ENCODE measurements at places on chromosomes 3 and 15.

- DNase-seq, result no peak
These were observed 66.4 kb downstream of the ECT2 start for GRCh38 chr3:172816968-172817367.

DNA sequence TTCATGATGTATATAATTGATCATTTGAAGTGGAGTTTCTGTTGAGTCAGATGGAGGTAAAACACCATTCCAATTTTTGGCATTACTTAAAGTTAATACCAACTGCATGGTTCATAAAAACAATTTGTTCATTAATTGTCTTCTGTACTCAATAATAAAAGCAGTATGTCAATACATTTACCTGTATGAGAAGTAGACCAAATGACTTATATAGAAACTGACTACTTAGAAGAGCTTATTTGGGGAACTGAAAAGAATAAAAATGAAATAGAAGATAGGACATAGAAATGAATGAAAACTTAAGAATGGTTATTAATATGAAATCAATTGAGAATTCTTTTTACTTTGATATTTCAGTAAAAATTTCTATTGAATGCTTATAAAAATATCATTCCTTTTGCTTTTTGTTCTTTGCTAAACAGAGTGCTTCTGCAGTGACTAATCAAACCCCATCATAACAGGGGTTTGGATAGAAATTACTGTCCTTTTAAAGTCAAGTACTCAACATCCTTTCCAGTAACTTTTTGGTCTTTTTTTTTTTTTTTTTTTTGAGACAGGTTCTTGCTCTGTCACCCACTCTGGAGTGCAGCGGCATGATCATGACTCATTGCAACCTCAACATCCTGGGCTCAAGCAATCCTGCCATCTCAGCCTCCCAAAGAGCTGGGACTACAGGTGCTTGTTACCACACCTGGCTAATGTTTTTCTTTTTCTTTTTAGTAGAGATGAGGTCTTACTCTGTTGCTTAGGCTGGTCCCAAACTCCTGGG lies 6.5 kb upstream of the CRYBG3 start:
- no peak for DNase-seq

- no peak for DNase-seq
These were observed 15.3 kb downstream of the LRRC49 start for GRCh38 chr15:70907784-70908471.

DNA sequence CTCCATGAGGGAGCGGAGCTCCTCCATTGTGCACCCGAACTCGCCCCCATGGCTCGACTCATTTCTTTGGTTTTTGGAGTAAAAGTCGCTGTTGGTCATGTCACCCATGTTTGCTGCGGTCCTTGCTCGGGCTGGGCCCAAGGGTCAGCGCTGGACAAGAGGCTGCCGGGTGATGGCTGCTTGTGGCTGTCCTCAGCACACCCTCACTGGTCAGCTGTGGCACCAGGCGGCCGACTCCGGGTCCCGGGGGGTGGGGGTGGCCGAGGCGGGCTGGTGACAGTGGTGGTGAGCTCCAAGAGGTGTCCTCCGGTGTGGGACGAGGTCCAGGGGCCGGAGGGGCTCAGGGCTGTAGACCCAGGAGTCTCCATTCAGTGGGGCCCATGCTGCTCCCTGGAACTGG lies 56.0 kb downstream of the ATP2B2 start:
- no peak for DNase-seq

DNA sequence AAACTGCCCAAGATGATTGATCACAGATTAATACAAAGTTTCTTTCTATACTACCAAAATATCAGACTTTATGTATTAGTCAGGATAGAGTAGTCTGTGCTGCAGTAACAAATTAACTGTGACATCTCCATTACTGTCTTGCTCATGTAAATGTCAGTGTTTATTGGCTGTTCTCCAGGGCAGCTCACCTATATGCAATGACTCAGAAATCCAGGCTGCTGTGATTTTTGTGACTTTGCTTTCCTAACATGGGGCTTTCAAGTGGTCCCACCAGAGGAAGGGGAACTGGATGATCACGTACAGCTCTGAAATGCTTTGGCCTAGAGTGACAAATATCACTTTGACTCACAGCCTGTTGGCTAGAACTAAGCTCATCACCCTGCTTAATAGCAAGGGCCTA lies 12.9 kb downstream of the PLS1 start:
- DNase-seq, result no peak

DNA sequence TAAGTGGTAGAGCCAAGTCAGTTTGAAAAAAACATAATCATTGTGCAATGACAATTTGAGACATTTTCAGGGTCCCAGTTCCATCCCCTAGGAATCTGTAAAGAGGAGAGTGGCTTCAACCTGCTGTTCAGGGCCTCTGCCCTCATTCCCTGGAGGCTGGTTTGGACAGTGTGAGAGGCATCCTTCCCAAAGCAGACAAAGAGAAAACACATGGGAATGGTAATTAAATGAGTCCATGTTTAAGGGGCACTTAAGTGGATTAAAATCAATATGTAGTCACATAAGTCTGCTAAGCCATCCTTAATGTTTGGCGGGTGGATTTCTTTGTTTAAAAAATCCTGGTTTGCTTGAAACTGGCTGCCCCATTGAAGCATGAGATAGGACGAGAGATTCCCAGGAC lies 146.3 kb upstream of the CTDSPL start:
- no peak for DNase-seq

GRCh38 chr3:147139341-147139740 lies 267.0 kb downstream of the ZIC4 start:
- DNase-seq, result no peak

GRCh38 chr3:30677347-30677685 lies 70.9 kb downstream of the TGFBR2 start:
- DNase-seq, result no peak

GRCh38 chr3:8460050-8460708 lies 41.4 kb upstream of the LMCD1 start:
- no peak for DNase-seq

DNA sequence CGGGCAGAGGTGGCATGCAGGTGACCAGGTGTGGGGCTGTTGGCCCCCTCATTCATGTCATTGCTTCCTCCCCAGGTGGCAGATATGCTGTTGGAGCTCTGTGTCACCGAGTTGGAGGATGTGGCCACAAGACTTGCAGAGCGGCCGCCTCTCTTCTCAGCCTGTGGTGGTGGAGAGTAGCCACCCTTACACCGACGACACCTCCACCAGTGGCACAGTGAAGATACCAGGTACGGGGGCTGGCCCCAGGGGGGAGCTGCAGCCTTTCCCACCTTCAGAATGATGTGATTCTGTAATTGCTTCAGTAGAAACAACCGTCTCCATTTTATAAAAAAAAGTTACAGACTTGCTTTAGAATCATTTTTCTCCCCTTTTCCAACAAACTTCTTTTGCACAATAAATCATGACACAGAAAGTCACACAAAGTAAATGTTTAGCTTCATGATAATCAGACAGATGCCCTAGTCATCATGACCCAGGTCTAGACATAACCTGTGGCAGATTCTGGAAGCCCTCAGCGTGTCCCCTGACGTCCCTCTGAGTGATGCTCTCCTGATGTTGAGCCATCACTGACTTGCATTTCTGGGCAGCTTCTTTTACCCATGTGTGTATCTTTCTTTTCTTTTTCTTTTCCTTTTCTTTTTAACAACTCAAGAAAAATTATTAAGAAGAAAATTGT lies 76.0 kb upstream of the FAN1 start:
- DNase-seq, result no peak

DNA sequence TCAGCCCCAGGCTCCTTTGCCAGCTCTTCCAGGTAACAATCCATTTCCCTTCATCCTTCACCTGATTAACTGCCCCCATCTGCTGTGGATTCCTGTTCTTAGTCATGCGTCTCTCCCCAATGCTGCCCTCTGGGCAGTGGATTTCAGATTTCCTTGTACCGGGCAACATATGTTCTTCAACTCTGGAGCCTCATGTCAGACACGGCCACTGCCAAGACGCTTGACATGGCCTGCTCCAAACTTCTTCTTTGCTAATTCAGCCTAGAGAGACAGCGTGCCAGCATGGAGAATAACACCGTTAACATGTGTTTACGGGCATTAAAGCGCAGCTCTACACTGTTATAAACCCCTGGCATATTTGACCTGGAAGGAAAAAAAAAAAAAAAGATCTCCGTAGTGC lies 1035.1 kb upstream of the NR2F2 start:
- no peak for DNase-seq

GRCh38 chr3:53493595-53493962 lies 832 bp upstream of the CACNA1D start:
- DNase-seq, result no peak

DNA sequence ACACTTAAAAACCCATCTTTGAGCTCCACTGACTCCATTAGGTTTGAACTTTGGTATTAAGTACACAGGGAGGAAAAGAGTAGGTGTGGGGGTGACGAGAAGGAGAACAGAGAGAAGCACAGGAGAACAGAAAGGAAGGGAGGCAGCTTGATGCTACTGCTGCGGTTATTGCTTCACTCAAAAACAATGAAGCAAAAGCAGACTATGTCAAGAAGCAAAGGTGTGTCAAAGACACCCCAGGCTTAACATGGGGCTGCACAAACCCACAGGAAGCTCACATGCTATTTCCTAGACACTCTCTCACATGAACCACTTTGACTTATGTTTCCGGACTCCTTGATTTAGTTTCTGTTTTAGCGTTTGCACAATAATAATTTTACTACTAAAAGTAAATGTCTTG lies 961.0 kb upstream of the CFAP20DC start:
- DNase-seq, result no peak

DNA sequence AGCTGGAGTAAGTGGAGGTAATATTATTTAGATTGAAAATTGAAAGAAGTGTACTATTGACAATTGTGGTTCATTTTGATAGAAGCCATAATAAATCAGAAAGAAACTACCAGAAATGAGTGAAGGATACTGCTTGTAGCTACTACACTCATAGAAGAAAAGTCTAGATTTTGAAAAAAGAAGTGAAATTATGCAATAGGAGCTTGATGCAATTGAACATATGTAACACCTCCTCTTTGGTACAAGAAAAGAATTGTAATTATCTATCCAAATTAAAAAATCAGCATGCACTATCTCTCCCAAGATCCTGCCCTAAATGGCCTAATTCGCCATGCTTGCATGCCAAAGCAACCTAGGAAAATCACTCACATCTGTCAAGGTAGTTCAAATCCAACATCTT lies 51.1 kb upstream of the CD200R1L start:
- no peak for DNase-seq

DNA sequence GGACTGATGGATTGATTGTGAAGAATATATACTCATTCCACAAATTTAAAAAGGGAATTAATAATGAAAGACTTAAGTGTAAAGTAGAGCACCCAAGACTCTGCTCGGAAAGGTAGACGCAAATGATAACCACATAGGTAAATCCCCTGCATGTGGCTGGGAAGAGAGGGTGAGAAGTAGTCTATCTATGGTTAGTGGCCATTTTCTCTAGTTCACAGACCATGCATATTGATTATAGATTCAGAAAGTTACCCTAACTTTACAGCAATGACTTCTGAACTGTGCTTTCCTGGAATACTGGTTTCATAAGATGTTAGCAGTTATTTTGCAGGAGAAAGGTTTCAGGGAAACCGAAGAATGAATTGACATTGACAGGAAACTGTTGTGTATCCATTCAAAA lies 51.7 kb downstream of the CASR start:
- DNase-seq, result no peak

GRCh38 chr15:83992324-83993031 lies 243.1 kb upstream of the GOLGA6L4 start:
- DNase-seq, result no peak

GRCh38 chr3:194369522-194370279 lies at the start of gene LRRC15:
LRRC15 (minus strand) TSS chr3:194369743; CDS start chr3:194361043, 8,700 bp downstream.
- DNase-seq, result no peak

DNA sequence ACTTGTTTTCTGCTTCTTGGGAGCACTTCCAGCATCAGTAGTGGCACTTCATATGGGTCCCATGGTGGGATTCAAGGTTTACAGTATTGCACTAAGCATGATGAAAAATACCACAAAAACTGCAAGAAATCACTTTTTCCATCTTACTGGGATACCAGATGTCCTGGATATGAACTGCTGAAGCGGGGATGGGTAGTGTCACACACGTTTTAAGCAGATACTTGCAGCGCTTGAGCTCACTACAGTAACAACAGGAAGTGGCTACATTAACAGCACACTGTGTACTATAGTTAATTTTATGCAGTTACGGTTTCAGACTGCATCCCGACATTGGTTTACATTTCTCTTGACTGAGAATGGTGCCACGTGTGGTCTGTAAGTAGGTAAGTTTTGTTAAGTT lies 3.5 kb upstream of the ISG20 start:
- no peak for DNase-seq

- DNase-seq, result no peak
These were observed 169.2 kb upstream of the STRIT1 start for GRCh38 chr3:155462672-155463071.

DNA sequence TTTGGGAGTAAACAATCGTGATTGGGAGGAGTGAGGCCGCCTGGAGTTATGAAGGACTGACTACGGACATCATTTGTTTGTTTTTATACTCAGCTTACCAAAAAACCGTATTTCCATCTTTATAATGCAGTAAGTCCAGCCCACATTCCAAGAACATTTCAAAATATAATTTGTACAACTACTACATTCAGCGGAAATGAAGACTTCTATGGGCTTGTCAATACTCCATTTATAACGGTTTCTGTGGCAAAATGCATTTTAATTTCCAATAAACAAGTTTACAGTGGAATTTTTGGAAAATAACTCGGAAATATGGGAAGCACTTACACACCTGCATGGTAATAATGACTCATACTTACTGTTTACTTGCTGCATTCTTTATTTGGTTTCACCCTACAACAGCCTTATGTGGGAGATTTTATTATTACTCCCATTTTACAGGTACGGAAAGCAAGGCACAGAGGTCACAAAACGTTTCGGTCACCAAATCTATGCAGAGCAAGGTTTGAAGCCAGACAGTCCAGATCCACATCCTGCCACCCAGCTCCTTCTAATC lies 62.3 kb downstream of the LDHAL6B start:
- no peak for DNase-seq

- no peak for DNase-seq
These were observed 112.4 kb upstream of the GOLGA8J start for GRCh38 chr15:29970402-29970695.

DNA sequence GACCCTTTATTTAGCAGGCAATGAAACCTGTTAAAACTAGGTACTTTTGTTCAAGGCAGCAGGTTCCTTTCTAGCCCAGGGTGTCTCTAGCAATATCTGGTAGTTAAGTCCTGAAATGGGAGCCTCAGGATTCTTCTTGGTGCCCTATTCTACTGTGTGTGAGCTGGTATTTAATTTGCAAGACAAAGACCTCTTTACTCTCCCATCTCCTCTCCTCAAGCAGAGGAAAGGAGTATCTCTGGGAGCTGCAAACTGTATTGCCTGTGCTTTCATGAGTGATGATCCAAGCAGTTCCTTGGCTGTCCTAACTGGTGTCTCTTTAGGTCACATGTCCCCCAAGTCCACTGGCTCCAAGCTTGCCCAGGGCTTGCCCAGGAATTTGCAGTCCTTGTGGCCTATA lies 188.2 kb downstream of the SI start:
- DNase-seq, result no peak

DNA sequence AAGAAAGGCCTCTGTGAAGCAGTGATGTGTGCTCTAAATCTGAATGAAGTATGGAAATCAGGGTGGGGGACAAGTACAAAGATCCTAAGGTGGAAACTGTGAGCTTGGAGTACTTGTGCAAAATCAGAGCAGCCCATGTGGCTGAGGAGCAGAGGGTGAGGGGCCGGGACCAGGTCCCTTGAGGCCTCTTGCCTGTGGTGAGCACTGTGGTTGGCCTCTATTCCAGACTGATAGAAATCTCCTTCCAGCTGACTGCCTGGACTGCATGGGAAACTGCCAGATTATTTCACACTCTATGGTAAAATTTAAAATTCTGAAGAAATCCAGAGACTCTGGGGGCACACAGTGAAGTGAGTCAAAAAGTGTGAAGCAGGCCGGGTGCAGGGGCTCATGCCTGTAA lies 81.4 kb downstream of the TM4SF4 start:
- DNase-seq, result no peak
